Stomach (tissue), 19 donors: ENCODE measurements at places on chromosomes 5 and 9. TPM values are rescaled to one million over a fixed set of nuclear protein-coding genes. Genes with fewer than 3 reads are reported as not detected.
A peak's percentile ranks its signal among the peaks of the same experiment; 100 is the strongest.

DNA sequence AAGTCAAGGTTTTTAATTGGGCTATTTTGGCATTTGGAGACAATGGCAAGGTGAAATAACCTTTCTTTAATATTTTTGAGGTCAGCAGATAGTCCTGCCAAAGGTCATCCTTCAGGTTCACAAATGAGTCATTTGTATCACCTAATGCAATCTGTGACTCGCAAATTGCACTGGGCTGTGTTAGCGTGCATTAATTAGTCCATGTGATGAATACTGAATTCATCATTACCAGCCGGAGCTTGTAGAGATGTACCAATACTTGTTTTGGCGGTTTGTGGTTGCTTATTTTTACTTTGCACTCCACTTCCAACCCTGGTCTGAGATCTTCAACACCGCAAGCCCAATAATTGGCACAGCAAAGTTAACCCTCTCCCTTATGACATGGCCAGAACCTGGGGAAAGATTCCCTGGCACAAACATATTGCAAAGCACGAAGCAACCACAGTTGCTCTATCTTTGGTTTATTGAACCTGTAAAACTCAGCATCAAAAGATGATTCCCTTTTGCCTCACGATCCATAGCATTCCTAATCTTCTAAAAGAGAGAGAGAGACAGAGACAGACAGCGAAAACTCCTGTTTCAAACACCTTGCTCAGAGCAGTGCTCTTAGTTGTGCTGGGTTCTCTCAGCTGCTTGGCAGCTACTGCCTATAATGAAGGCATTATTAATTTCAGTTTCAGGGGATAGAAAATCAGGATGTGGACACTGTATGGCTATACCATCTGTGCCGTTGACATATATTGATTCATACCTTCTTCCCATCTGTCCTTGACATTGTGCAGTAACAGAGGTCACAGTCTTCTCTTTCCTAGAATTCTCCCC, 178.1 kb downstream of the EBF1 start:
- no peak for DNase-seq

- no peak for DNase-seq
Observed at GRCh38 chr5:141192110-141192725, at the start of gene PCDHB10. PCDHB10 (plus strand) TSS chr5:141192353; CDS start chr5:141192553, 200 bp downstream.

- DNase-seq: no peak
Observed at GRCh38 chr5:57524348-57525060, 41.9 kb upstream of the ACTBL2 start.

The FANCG gene
- 1.3 TPM for total RNA-seq

GRCh38 chr9:87890837-87891236, 8.2 kb downstream of the SPATA31E1 start:
- no peak for DNase-seq

DNA sequence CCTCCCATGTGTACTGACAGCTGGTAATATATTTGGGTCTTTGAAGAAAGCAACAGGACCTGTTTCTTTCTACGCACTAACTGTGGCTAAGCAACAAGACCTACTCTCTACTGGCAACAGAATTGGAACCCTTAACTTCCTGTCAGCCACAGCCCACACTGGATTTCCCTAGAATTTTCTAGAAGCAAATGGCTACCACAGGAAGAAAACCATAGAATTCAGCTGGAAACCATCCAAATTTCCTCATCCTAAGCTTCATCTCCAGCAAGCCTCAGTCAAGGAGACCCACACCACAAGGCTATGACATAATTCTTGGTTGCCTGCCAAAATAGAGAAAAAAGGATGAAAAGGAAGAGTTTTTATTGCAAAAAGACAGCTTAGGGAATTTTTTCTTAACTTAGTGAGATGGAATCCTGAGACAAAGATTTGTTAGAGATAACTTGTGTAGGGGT, 171.8 kb upstream of the TNC start:
- no peak for DNase-seq

GRCh38 chr5:149294872-149295829, 23.5 kb downstream of the AFAP1L1 start:
- DNase-seq: no peak

DNA sequence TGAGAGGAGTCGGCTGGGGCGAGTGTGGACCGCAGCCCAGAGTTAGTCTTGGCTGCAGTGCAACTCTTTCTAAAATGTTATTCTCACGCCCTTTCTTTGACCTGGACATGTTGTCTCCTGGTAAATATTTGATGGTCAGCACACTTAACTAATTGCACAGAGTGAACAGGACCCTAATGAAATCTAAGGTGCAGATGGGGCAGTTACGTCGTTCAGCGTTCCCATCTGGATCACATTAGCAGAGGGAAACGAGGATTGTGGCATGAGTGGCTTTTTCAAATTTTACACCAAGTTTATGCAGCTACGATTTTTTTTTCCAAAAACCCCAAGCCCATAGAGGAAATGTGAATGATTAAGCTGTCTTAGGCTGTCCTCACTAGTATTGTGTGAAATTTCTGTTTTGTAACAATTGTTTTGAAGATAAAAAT, 483 bp downstream of the C9orf85 start:
- DNase-seq: peak; percentile 46

DNA sequence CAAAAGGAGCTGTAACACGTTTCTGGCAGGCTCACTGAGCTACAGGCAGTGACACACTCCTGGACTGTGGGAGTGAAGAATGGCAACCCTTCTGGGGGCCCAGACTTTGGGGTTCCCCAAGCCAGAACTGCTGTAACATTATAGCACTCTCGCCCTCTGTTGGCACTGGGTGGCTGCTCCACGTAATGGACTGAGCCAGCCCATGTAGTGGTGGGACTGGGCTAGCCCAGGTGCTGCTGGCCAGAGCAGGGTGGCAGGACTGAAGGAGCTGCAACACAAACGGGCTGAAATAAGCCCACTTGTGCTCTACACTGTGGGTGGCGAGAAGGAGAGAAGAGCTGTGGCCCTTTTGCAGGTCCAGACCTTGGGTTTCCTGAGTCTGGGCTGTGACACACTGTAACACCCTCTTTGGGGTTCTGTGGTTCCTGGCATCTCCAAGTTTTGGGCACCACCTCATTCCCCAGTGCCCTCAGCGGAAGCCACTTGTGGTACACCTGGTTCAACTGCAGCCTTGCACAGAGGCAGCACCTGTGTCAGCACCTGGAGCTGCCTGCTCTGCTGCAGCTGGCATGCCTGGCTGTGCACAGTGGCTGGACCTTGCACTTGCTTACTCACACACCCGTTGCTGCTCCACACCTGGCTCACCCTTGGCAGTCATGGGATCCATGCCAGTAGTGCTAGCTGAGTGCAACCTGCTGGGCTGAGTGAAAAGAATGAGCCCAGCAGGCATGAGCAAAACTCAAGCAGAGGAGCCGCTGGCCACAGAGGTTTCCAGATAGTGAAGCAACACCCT, 95.0 kb upstream of the PRR16 start:
- DNase-seq: peak; percentile 85

The ANKRD18B gene
- not detected for total RNA-seq

GRCh38 chr5:151107084-151107483, 26.2 kb upstream of the TNIP1 start:
- DNase-seq: peak; percentile 48

DNA sequence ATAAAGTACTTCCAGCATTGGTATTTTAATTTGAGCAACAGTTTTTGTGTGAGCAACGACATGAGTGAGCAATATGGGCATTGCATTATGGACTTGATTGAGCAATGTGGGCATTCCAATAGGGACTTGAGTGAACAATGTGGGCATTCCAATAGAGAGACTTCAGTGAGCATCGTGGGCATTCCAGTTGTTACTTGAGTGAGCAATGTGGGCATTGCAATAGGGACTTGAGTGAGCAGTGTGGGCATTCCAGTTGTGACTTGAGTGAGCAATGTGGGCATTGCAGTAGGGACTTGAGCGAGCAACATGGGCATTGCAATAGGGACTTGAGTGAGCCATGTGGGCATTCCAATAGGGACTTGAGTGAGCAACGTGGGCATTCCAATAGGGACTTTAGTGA, 52.2 kb downstream of the ZCCHC7 start:
- DNase-seq: no peak

The TTLL11 gene
- 18.2 TPM for total RNA-seq

- no peak for DNase-seq
Observed at GRCh38 chr5:17289681-17290539, 72.5 kb downstream of the BASP1 start.

GRCh38 chr5:148623741-148624140, 30.6 kb downstream of the HTR4 start:
- no peak for DNase-seq

The PCDHGB1 gene
- 0.92 TPM for total RNA-seq

- no peak for DNase-seq
Observed at GRCh38 chr5:113682497-113683136, 169.1 kb downstream of the YTHDC2 start.

DNA sequence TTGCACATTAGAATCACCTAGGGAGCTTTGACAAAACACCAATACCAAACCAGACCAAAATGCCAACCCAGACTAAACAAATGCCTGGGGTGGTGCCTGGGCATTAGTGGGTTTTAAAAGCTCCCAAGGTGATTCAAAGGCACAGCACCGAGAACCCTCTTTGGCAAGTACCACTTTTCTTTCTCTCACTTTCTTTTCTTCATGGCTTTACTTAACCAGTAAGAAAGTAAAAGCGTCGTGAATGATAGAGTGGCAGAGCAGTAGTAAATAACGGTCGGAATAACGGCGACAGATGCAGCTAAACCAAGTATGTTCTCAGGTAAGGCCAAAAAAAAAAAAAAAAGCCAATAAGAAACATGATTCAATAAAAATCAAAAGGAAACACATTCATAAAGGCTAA, 49.5 kb downstream of the ZNF608 start:
- DNase-seq: no peak

The CD72 gene
- 18.7 TPM for total RNA-seq

GRCh38 chr9:8653855-8654254, 854.3 kb upstream of the DMAC1 start:
- DNase-seq: no peak

DNA sequence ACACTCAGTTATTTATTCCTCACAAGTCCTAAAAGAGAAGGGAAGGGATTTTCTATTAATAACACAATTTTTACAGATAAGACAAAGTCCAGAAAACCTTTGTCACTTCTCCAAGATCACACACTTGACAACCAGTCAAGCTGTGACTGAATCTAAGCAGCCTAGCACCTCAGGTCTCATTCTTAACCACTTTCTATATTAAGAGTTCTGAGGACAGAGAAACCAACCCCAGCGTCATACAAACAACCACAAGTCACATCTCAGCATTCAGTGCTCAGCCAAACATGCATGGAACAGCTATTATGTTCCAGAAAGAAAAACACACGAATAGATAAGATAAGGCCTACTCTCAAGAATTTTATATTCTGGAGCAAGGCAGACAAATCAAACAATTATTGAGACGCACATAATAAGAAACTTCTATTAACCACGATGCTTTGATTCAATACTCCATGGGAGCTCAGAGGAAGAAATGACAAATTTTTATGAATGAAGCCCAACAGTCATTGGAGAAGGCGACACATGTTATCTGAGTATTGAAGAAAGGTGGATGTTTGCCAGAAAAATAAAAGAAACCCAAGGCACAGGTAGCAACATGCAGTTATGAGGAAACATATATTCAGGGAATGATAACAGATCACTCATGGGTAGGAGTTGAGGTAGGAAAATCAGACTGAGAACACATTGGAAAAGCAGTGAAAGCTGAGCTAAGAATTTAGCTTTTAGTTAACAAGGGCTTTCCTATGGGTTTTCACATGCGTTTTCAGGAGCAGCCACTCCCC, 113.1 kb downstream of the HTR4 start:
- DNase-seq: no peak

The BAAT gene
- total RNA-seq: not detected

- DNase-seq: no peak
Observed at GRCh38 chr5:137867664-137868063, at the start of gene MYOT. MYOT (plus strand) TSS chr5:137867860; CDS start chr5:137870652, 2,792 bp downstream.

DNA sequence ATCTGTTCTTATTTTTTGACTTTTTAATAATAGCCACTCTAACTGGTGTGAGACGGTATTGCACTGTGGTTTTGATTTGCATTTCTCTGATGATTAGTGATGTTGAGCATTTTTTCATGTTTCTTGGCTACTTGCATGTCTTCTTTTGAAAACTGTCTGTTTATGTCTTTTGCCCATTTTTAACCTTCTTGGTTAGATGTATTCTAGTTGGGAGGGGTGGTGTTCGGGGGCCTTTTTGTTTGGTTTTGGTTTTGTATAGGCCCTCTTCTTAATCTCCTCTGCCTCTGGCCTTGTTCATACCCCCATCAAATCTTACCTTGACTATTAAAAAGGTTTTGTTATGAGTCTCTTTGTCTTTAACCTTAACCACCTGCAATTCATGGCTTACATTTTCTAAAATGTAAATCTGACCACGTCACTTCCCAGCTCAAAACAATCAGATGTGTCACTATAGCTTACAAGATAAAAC, 107.8 kb upstream of the NR4A3 start:
- no peak for DNase-seq

GRCh38 chr5:11496137-11496719, 408.0 kb downstream of the CTNND2 start:
- DNase-seq: no peak

DNA sequence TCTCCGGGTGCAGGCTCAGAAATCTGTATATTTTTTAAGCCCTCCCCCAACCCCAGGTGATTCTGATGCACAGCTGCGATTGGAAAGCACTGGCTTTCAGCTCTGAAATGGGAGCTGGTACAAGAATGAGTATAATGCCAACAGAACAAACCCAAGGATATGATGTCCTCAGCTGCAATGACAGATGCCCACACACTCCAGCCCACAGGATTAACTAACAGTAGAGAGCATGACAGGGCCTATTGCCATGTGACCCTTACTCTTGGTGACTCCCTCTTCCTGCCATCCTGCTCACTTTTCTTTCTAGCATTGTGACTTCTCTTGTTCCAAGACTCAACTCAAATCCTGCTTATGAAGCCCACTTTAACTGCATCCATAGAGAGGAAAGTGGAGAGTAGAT, 174.5 kb downstream of the FGF18 start:
- DNase-seq: no peak

GRCh38 chr9:79592726-79593493, 21.1 kb downstream of the TLE4 start:
- DNase-seq: no peak

GRCh38 chr5:54876-55569, 36.9 kb upstream of the PLEKHG4B start:
- no peak for DNase-seq

DNA sequence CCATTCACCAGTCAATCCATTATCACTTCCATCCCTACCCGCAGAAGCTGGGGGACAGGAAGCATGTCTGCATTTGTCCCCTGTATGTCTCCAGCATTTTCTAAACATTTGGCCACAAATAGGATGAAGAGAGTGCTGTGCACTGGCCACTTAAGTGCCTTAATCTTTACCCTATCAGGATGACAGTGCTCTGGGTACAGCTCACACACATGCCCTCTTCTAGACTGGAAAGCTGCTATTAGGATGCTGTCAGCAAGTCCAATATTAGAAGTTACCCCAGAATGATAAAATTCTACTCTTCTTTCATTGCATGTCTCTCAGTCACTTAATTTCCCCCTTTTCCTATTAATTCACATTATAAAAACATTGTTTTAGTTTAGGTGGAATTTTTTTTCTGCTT, 168.4 kb downstream of the RASEF start:
- DNase-seq: no peak

DNA sequence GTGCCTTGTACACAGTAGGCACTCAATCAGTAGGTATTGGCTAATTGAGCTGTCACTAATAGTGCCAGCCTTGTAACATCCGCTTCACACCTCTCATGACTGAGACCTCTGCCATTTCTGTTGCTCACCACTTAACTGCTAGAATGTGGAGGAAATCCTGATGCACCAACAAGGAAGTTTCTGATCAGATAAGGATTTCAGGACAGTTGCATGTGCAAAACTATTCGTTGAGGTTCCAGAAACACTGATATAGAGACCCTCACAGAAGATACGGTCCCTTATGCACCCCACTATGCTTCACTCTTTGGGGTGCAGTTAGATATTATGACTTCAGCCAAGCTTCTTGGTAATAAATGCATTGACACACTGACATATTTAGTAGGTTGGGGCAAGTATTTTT, 10.7 kb downstream of the SAP30L start:
- DNase-seq: no peak

The FUBP3 gene
- total RNA-seq: 59.3 TPM
